Neuronal stem cell (in vitro differentiated cells): ENCODE measurements at places on chromosomes 3 and 15.

GRCh38 chr15:52540374-52541012 is 11.8 kb upstream of the MYO5A start:
- no peak for DNase-seq

GRCh38 chr3:127750226-127751031 is 71.9 kb downstream of the MGLL start:
- no peak for DNase-seq

- no peak for DNase-seq
Observed at GRCh38 chr3:3666664-3667063, 132.6 kb upstream of the LRRN1 start.

GRCh38 chr3:119279584-119280243 is 14.5 kb upstream of the ARHGAP31 start:
- DNase-seq, result no peak

DNA sequence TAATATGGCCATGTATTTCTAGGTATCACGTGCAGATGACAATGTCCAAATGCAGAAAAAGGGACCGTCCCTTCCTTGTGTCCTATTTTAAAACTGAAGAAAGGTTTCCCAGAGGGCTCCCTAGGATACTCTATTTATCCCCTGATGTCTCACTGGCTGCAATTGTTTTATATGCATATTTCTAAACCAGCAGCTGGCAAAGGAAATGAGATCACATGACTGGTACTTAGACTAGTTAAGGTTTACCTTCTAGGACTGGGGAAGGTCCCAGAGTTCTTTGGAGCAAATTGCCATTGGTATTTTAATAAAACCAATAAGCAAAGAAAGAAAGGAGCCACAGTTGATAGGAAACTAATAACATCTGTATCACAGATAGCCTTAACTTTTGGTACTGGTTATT is 29.5 kb downstream of the GTF2E1 start:
- DNase-seq, result no peak

DNA sequence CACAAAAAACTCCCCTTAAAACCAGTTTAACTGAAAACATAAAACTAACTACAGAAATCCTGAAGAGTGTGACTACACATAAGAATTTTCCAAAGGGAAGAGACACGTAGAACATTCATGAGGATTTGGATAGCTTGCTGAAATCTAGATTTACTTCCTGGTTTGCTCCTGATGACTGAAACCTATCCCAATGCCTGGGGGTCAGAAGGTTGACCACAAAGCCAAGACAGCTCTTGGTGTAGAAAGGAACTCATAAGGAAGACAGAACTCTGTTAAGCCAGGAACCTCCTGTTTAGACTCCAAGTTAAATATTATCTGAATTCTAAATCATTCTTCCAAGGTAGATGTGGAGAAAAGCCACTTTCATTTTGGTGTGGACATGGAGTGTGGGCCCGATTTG is 92.8 kb downstream of the TFG start:
- DNase-seq, result no peak

GRCh38 chr15:40787344-40787841 is 17.6 kb downstream of the C15orf62 start:
- no peak for DNase-seq

DNA sequence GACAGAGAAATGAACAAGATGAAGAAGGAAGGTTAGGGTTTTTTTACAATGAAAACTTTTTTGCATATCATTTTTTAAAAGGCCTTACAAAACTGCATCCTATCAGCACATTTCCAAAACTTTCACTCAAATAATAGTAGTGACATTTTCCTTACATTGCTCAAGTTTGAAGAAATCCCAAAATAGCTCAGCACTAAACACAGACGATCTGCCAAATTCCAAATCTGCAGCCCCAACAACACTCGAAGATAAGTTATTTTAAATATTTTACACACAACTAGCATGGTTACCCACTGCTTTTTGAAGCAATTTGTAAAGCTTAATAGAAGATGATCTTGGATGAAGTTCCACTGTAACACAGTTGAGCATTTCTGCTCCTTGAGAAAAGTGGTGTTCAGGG is 535.6 kb upstream of the ALCAM start:
- DNase-seq, result no peak

GRCh38 chr3:108524537-108524936 is 14.1 kb upstream of the MYH15 start:
- no peak for DNase-seq

GRCh38 chr3:172905451-172905850 is 154.9 kb downstream of the ECT2 start:
- DNase-seq, result no peak

GRCh38 chr3:55683666-55684270 is 196.7 kb upstream of the WNT5A start:
- no peak for DNase-seq

GRCh38 chr3:168093790-168094189 is 1.9 kb downstream of the GOLIM4 start:
- DNase-seq, result no peak

GRCh38 chr3:20068512-20069177 is 28.4 kb downstream of the KAT2B start:
- DNase-seq, result no peak

- no peak for DNase-seq
Observed at GRCh38 chr3:114213627-114214541, 23.5 kb downstream of the ZNF80 start.

GRCh38 chr3:48092270-48092669 is 76.1 kb upstream of the MAP4 start:
- DNase-seq, result no peak

DNA sequence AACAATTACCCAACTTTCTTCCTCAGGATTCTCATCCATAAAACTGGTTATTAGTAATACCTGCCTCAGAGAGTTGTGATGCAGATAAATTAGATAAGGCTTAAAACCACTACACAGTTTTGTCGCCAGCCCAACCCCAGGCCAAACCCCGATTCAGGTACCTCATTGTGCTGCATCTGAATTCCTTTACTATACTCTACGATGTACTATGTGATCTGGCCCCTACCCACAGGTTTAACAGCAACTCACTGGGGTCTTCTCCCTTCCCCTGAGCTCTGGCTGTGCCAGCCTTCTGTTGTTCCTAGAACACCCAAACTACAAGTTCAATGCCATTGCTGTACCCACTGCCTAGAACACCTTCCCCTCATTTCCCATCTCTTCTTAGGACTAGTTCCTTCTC is 64.6 kb downstream of the MYO5A start:
- DNase-seq, result no peak

GRCh38 chr15:54841701-54842305 is 354.9 kb downstream of the RSL24D1 start:
- DNase-seq, result no peak

DNA sequence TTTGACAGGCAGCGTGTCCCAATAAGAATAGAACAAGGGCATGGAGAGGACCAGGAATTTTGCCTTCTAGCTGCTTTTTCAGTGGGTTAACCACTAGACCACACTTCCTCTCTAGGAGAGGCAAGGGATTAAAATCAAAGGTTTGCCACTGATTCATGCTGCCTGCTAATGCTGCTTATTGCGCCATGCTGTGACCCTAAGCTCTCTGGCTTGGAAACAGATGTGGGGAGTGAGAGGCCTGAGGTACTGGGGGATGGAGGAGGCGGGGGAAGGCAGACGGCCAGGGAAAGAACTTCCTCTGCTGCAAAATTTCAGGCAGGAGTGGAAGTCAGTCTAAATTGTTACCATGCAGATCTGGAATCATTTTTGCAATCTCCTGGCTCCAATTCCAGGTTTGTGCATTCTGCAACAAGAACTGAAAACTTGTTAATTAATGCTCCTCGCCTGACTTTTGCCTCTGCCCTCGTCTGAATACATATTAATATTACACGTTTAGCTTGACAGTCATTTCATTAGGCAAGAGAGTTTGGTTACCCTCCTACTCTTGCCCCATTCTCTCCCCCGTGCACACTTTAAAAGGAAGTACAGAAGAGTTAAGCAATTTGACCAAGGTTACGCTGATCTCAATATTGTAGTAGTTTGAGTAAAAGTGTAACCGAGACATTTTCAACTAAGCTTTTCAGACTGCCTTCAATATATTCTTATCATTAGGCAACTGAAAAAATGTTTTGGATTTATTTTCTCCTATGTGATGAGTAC is 121.7 kb upstream of the SPRED1 start:
- DNase-seq, result no peak

DNA sequence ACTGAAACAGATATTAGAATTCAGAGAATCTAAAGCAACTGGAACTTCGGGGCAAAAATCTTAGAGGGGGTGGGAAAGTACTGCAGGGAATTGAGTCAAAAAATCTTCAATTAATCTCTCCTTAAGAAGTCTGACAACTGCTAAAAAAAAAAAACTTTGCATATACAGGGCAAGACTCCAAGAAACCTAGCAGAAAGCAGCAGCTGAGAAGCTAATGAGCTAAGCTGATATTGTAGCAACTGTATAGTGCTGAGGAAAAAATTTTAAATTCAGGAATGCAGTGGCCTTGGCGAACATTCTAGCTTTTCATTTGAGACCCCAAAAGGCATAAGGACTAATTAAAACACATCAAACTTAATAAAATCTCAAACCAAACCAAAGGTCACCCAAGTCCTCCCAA is 113.6 kb downstream of the SCAPER start:
- DNase-seq, result no peak

DNA sequence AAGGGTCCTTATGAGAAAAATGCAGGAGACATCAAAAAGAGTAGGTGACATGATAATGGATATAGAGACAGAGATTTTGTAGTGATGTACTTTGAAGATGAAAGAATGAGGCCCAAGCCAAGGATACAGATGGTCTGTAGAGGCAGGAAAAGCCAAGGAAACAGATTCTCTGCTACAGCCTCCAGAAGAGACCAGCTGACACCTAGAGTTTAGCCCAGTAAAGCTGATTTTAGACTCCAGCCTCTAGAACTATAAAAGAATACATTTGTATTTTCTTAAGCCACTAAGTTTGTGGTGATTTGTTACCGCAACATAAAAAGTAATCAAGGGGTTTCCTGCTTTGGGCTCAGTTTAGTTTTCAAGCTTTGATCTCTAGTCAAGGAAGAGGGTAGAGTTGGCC is 64.8 kb downstream of the STRIT1 start:
- DNase-seq, result no peak

- no peak for DNase-seq
Observed at GRCh38 chr15:26883466-26883865, 16.6 kb downstream of the GABRA5 start.

DNA sequence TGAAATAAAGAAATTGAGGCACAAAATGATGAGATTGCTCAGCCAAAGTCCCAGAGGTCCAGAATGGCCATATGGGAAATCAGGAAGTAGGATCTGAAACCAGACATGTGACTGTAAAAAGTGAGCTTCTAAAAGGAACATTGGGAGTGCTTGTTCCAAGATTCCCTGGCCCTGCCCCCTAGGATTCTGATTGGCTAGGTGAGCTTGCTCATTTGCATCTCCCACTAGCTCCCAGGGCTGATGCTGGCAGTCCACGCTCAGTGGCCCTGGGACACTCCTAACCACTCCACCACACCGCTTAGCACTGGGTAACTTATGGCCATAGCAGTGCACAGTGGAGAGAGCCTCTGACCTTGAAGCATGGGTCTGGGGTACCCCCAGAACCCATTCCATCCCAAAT is 326.7 kb downstream of the NTRK3 start:
- no peak for DNase-seq

DNA sequence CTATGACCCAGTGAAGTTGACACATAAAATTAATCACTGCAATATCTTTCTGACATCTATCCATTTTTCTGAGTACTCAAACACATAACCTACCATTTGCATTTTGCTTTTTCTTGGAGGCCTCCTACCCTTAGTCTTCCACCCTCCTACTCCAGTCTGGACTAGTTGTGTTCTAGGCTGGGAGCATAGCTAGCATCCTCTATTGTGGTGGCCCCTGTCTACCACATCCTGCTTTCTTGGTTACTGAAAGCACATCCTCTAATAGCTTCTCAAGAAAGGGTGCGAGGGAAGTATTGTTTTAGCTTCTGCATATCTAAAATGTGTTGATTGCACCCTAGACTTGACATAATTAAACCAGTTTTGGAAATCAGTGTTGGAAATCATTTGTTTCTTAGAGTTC is 176.5 kb downstream of the THSD4 start:
- DNase-seq, result no peak

DNA sequence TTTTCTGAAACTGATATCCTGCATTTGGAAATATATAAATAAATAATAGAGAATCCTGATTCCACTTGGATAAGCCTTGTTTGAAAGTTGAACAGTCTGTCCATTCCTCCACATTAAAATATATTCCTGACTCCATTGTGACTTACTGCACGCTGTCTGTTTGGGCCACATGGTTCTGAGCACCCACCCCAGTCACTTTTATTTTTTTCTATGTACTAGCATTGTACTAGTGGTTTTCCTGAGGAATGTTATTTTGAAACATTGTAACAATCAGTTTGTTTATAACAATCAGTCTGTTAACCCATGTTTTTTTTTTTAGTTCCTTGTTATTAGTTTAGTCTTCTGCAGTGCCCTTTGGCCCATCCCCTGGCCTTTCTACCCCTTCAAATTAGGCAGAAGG is 87.4 kb upstream of the CCNL1 start:
- DNase-seq, result no peak

DNA sequence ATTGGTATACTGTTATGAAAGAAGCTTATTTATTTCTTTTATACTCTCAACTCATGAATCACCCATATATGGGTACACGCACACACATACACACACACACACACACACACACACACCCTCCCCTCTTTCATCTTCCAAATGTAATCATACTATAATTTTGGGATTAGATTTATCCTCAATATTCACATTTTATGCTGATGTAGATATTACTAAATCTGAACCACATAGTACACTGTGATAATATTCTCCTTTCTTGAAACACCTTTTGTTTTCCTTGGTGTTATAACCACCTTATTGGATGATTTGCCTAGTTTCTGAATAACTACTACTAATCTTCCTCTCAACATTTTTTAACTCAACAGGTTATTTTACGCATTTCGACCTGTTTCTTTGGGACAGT is 8.1 kb upstream of the GHSR start:
- DNase-seq, result no peak

DNA sequence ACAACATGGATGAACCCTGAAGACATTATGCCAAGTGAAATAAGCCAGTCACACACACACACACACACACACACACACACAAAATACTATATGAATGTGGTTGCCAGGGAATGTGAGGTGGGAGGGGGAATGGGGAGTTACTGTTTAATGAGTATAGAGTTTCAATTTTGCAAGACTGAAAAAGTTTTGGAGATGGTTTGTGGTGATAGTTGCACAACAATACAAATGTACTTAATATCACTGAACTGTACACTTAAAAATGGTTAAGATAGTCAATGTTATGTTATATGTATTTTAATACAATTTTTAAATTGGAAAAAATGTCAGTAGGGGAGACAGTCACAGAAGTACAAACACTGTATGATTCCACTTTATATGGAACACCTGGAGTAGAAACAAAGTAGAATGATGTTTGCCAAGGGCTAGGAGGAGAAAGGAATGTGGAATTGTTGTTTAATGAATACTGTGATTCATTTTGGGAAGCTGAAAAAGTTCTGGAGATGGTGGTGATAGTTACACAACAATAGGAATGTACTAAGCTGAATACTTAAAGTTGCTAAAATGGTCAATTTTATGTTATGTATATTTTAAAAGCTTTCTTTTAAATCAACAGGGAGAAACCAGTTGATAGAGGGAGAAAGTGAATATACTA is 76.6 kb downstream of the RPL39L start:
- DNase-seq, result no peak
